ENCODE measurements at places on chromosomes 1 and 21. TPM values are rescaled to one million over a fixed set of nuclear protein-coding genes. Genes with fewer than 3 reads are reported as not detected.

The PTGS2 gene
- 0.80 TPM for total RNA-seq

The GPR25 gene
- total RNA-seq: 0.32 TPM

The HRNR gene
- not detected for total RNA-seq

The TRNP1 gene
- total RNA-seq: 75.0 TPM

The HUNK gene
- total RNA-seq: 0.92 TPM

The SPRR2F gene
- total RNA-seq: 198 TPM

The LRRC38 gene
- not detected for total RNA-seq

The PIK3C2B gene
- 23.7 TPM for total RNA-seq

The HES2 gene
- total RNA-seq: 47.3 TPM

The SERPINC1 gene
- 0.32 TPM for total RNA-seq

The MINDY1 gene
- 33.4 TPM for total RNA-seq

The KCNT2 gene
- 0.20 TPM for total RNA-seq

GRCh38 chr1:51283979-51284378 lies 46.4 kb downstream of the TTC39A start:
- ATAC-seq: no peak

DNA sequence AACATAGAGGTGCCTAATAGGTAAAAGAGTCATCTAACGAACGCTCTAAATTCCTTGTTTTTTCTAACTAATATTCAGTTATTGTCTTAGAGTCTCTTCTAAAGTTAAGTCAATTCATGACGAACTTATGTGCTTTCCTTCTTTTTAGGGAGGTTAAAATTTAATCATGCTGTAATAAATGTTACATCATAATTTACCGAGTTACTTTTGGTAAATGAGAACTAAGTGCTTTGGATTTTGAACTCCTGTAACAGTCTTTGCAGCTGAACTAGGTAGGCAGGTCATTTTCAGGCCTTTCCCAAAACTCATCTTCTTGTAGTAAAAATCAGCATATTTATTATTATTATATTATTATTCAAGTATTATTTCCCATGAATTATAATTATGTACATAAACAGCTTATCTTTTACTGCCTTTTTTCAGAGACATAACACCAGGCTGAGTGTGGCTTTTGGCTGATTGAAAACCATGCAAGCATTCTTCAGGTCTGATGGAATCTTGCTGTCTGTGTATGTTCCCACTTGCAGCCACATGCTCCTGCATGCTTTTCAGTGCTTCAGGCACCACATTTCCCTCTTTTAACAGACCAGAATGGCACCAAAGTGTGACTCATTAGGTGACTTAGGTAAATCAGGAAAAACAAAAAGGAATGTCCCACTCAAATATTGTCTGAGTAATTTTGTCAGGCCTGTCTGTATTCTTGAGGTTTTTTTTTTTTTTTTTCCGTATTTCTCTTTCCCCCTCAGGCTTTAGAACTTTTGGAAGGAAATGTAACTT lies 81.0 kb upstream of the CD55 start:
- ATAC-seq: peak; percentile 90

DNA sequence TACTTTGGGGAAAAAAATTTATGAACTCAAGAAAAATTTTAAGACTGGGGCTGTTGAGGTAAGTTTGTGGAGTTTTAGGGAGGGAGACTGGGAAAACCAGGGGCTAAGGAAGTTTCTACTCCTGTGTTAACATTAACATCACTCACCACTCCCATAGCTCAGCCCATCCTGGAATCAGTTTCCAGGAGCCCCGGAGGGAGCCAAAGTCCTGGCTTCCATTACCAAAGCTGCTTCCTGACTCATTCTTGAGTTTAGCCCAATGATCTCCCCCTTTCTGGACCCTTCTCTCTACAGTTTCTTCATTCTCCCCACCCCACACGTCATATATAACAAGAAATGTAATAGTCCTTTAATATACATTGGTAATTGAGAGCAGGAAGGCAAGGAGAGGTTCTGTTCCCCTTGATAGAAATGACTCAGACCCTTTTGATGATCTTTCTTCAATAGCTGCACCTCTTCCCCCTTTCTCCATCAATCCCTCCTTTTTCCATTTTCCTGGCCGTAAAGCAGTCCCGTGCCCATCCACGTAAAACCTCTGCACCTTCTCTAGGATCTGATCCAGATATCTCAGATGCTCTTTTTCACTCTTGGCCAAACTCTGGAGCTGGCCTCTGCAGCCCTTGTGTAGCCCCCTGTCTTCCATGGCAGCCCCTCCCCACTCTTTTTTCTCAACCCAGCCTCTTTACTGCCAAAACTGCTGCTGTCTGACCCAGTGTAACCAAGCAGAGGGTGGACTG lies 4.6 kb upstream of the PIAS3 start:
- no peak for ATAC-seq

DNA sequence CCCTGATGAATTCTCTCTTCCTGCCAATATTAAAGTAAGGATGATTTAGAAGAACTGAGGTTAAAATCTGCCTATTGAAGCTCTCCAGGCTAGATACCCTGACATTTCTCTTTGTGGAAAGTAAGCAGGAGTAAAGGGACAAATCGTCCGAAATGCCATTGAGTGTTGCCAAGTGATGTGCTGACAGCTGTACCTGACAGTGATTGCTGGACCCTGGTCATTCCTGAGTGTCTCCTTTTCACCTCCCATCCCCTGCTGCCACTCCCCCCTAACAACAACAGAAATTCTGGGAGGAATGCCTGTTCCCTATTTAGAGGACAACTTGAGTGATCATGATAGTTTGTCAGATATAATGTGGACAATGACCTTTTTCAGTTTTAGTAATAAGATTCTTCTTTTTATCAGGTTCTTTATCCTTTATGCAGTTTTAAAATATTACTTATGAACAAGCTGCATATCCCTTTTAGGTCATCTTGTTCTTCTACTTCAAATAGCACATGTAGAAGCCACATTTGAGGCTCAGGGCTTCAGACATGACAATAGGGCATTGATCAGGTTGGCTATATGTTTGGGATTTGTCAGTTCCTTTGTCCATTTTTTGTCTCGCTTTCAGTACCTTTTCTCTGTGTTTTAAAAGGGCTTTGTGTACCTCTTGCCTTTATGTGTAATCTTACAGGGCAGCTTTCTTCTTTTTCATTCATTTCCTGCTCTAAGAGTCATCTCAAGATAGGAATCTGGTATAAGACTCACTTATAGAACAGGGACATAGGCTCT lies 56.0 kb downstream of the ITSN1 start:
- ATAC-seq: no peak

GRCh38 chr21:34143685-34144182 lies 70.4 kb downstream of the MRPS6 start:
- ATAC-seq: no peak

DNA sequence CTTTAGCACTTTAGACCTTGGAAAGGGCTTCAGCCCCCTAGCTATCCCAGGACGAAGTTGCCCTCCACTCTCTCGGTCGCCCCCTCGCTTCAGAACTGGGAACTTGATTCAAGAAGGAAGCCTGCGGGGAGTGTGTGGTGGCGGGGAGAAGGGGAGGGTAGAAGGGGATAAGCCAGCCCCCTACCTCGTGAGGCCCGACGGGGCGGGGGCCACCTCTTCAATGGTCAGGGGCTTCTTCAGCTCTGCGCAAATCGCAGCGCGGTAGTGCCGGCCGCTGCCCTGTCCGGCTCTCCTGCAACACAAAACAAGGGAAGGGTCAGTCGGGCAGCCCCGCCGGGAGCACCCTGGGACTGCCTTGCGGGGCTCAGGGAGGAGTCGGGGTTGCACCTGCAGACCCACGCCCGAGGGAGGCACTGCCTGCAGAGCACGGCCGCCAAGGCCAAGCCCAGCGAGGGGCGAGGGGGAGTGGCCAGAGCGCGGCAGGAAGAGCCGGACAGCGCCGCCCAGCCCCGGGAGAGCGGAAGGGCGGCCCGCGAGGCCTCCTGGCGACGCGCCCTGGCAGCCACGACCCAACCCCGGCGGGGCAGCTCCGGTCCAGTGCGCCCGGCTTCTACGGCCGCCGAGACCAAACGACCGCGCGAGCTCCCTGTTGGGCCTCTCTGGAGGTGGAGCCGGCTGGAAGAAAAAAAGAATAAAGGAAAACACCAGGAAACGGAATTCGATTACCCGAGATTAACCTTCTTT lies 56.2 kb upstream of the RASAL2 start:
- ATAC-seq: peak; percentile 92

GRCh38 chr1:8388732-8389562 lies 71.0 kb downstream of the SLC45A1 start:
- ATAC-seq: no peak

DNA sequence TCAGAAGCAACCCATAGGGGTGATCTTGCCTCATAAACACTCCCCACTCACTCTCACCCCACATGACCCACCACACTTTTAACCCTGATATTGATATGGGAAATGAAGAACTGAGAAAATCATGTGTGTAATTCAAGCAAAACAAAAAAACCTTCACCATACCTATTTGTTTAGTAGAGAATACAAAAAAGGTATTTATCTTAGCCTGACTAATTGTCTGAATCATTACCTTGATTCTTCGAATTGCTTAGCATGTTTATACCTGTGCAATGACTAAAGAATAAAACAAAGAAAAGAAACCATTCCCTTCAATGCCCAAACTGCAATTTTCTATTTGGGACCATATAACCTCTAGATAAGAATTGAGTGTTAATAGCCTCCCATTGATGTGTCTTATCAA lies 1.8 kb downstream of the CLDN17 start:
- peak; percentile 71 for ATAC-seq

DNA sequence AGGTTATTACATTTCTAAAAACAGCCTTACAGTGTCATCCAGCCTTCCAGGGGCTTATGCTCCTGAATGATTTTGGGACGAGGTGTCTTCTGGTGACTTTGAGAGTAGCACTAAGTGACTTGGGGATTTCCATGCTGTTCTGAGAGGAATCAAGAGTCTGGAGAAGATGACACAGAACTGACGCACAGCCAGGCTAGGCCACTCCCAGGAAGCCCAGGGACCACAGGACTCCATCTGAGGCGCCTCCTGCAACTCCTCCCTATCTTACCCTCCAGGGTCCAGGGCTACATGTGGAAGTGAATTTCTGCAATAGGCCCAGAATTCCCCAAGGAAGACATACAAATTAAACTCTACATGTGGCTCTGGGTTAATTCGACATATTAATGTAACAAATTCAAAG lies 92.5 kb downstream of the SLC25A24 start:
- ATAC-seq: no peak

- no peak for ATAC-seq
Observed at GRCh38 chr1:84967666-84968065, 29.2 kb downstream of the MCOLN2 start.

- peak; percentile 46 for ATAC-seq
Observed at GRCh38 chr21:33362044-33362555, 37.3 kb downstream of the IFNAR1 start.

GRCh38 chr1:23209770-23210169 lies 7.5 kb downstream of the HTR1D start:
- ATAC-seq: no peak

- no peak for ATAC-seq
Observed at GRCh38 chr1:173099166-173099565, 48.4 kb upstream of the TNFSF18 start.

DNA sequence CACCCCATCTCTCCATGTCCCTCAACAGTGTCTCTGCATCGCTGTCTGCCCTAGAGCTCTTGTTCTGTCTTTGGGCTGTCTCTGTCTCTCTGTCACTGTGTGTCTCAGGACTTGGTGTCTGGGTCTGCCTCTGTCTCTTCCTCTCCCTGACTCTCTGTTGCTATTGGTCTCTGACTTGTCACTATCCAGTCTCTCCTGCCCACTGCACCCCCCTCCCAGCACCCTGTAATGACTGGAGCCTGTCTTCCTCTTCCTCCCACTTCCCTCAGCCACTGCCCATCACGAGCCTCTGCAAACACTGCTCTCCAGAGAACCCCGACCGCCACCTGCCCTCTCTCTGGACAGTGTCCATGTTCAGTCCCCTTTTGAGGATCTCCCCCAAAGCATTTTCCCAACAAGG lies 12.1 kb downstream of the PEAR1 start:
- ATAC-seq: no peak

GRCh38 chr1:86461482-86461881 lies 7.2 kb upstream of the CLCA1 start:
- ATAC-seq: no peak

DNA sequence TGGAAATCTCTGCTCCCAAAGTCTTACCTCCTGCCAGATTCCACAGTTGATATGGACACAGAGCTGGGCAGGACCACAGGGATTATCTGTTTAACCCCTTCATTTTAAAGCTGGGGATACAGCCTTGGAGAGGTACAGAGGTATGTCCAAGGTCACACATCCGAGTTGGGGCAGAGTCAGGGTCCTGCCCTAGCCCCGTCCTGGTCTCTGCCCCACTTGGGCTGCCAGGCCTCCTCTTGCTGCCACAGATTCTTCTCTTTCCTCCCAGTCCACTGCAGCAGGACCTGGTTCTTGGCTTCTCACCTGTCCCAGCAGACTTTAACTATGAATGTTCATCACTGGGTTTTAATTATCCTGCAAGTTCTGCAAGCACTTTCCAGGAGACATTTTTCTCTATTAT lies 258.3 kb downstream of the MATN1 start:
- ATAC-seq: no peak

GRCh38 chr1:155061381-155062150 lies 2.0 kb upstream of the EFNA4 start:
- peak; percentile 66 for ATAC-seq

DNA sequence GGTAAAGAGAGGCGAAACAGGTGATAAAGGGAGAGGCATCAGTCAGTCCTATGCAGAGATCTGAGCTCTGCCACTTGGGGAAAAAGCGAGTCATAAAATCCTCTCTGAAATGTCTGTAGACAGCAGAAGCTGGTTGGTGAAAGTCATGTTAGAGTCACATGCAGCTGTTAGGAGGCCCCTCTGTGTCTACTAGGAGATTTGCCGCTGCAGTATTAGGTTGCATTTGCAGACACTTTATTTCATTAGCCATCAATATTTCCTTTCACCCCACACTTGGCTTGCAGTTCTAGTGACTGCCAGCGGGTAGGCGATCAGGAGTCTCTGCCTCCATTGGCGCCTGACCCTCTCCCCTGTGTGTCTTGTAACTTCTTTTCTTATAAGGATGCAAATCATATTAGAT lies 16.2 kb downstream of the ATP1A4 start:
- no peak for ATAC-seq

- no peak for ATAC-seq
Observed at GRCh38 chr1:8023287-8023994, 2.7 kb downstream of the ERRFI1 start.

DNA sequence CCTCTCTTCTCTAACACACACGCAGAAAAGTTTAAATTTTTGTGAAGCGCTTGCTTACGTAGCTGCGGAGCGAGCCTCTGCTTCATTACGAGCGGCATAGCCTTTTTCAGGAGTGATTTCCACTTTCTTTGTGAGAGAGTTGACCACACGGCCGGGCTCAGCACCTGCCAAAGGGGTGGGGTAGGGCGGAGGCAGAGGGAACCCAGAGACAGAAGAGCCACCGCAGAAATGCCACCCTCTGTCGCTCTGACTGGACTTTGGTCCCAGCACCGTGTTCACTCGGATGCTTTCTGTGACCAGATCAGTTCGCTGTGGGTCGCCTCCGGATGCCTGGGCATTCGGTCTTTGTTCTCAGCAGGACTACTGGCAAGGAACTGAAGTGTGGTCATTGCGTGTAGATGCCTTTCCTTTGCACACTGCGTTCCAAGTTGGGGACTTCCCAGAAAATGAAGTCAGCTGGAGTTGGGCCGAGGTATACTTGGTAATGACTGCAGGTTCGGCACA lies 883 bp downstream of the CHODL start:
- no peak for ATAC-seq

All from esophagus mucosa (tissue), 1 donor.